T follicular helper cell (primary cell): ENCODE measurements at places on chromosomes 12 and 14.

GRCh38 chr12:132248453-132249167, 80.8 kb downstream of the GALNT9 start:
- DNase-seq: no peak

GRCh38 chr12:112321245-112321644, 61.0 kb downstream of the HECTD4 start:
- DNase-seq: no peak

DNA sequence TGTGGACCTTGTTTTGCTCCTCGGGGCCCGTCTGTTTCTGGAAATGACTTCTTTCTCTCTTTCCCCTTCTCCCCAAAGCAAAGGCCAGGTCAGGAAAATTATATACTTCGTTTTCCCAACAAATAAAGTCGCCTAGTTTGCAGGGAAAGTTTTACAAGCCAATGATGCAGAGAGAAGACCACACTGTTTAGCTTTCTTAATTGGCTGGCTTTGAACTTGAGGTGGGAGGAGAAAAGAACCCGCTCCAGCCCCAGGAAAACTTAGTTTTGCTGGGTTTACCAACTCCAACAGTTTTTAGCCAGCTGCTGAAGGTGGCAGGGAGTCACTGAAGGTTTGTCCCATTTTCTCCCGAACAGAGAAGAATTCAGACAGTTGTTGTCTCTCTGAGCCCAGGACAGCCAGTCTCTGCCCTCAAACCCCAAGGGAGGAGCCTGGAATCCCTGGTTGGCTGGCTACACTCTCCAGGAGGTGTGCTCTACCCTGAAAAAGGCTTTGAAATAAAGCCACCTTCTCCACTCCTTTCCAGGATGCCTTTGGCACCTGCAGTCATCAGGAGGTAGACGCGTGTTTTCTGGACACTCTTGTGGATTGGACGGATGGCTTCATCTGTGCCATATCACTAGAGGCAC, 24.8 kb downstream of the BCL11B start:
- no peak for DNase-seq

- DNase-seq: no peak
Measured at GRCh38 chr12:54654926-54655325, 6.8 kb upstream of the DCD start.

DNA sequence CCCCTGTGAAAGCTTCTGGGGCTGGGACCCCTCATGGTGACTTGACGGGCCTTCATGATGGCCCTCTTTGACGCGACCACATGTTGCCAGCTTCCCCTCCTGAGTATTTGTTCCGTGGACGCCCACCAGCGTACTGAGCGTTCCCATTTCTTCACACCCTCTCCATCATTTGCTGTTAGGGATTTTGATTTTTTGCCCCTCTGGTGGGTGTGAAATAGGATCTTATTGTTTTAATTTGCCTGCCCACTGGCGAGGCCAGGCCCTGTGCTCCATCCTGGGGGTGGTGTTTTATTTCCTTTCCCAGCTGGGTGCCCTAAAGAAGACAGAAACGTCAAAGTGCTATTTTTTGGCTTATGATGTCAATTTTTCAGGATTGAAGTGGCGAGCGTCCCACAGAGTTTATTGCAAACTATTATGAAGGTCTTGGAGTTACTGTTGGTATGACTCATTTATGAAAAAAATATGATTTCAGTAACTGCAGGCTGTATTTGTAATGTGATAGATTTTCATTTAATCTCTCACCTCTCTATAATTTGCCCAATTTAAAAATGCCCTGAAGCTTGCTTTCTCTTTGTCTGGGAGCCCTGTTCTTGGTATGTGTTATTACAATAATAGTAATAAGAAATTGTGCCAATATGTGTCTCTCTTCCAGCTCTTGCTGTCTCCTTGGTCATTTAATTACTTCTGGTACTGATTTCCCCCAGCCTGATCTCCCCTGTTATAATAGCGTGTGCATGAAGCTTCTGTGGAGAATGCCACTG, 99.6 kb downstream of the SLC25A47 start:
- no peak for DNase-seq

GRCh38 chr12:59980476-59980875, 384.6 kb downstream of the SLC16A7 start:
- DNase-seq: no peak

- no peak for DNase-seq
Measured at GRCh38 chr12:112751844-112752243, 39.7 kb upstream of the RPH3A start.

- DNase-seq: no peak
Measured at GRCh38 chr12:100427078-100427477, 46.6 kb upstream of the NR1H4 start.

DNA sequence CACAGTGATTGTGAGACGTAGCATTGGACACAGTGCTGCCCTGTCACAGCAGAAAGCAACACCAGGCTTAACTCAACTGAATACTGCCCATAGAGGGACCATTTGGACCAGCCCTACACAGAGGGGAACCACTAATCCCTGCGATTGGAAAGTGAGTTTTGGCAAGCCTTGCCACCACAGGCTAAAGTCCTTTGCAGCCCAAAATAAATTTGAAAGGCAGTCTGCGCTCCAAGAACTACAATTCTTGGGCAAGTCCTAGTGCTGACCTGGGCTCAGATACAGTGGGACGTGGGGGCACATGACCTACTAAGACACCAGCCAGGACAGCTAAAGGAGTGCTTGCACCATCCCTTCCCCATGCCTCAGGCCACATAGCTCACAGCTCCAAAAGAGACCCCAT, 331.4 kb upstream of the GARIN2 start:
- no peak for DNase-seq

DNA sequence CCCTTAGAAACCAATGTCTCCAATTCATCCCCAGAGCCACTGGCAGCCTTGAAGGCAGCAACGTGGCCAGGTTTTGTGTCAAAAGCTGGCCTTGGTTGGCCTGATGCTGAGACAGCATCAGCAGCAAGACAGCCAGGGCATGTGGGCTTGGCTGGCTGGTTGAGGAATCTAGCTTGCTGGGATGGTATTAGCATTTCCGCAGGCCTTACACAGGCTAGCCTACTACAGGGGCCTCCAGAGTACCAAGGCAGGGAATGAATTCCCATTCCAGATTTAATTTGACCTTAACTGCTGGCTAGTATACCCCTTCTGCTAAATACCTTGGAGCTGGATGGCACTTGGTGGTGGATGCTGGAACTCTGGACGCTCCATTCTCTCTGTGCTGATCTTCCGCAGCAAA, 15.8 kb downstream of the NGDN start:
- no peak for DNase-seq

GRCh38 chr14:79661752-79662151, 549.6 kb downstream of the DIO2 start:
- DNase-seq: no peak

DNA sequence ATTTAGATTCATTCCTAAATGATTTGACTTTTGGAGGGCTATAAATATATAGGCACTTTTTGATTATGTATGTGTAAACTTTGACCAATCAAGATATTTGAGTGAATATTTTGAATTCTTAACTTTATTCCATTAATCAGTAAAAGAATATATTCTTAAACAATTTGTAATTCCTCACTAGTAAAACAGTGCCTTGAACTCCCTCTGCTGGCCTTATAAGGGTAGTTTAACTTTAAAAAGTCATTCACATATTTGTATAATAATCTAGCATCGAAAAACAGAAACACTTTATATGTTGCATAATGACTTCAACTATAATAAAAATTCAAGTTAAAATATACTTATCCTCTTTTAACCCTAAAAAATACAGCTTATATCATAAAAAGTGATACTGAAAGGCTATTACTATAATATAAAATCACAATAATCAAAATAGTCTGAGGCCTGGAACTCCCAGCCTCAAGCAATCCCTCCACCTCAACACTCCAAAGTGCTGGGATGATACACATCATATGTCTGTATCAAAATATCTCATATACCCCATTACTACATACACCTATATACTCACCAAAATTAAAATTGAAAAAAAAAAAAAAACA, 31.2 kb downstream of the CCDC59 start:
- no peak for DNase-seq

- DNase-seq: no peak
Measured at GRCh38 chr12:128929057-128929456, 75.8 kb downstream of the GLT1D1 start.

DNA sequence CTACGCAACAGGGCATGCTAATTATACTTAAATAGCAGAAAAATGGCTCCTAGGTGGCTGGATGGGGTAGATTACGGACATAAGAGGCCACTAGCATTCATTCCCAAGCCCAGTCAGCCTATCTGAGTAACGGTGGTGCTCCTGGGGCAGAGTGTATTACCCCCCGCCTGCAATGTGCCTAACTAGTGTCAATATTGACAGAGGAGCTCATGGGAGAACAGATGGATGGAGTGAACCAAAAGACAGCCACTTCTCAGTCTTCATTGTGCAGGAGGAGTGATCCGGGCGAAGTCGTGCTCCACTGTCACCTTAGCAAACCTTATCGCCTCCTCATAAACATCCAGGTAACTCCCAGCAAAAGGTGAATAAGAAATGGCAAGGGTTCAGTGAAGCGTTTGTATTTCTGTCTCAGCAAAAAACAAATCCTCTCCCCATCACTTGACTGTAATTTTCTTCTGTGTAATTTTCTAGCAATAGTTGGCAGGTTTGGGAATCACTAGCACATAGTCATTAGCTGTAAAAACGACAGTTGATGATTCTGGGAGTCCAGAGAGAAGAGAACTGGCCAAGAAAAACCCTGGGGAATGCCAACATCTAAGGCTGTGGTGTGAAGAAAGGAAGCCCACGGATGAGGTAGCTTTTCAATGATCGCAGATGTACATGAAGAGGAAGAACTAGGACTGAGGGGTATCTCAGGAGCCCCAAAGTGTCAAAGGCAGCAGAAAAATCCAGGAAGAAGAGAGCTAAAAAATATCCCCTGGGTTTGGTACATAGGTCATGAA, 126.6 kb upstream of the BCL2L14 start:
- no peak for DNase-seq

DNA sequence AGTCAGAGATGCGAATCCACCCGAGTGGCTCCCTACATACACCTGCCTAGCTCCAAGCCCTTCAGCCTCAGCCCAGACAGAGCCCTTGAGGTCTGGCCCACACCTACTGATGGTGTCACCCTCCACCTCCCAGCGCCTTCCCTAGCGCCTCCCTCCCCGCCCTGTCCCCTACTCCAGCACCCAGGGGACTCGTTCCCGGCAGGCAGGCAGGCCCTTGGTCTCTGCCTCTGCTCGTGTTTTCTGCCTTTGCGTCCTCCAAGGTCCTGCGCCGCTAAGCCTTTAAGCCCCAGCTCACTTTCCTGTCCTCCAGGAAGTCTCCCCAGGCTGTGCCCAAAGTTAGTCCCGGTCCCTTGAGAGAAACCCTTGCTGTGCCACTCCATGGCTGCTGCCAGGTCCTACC, 12.7 kb downstream of the INF2 start:
- no peak for DNase-seq

- no peak for DNase-seq
Measured at GRCh38 chr14:67571991-67572323, 28.1 kb downstream of the PIGH start.

- no peak for DNase-seq
Measured at GRCh38 chr12:15699886-15700285, 89.3 kb downstream of the EPS8 start.

GRCh38 chr14:94598816-94599655, 13.2 kb upstream of the SERPINA3 start:
- no peak for DNase-seq

DNA sequence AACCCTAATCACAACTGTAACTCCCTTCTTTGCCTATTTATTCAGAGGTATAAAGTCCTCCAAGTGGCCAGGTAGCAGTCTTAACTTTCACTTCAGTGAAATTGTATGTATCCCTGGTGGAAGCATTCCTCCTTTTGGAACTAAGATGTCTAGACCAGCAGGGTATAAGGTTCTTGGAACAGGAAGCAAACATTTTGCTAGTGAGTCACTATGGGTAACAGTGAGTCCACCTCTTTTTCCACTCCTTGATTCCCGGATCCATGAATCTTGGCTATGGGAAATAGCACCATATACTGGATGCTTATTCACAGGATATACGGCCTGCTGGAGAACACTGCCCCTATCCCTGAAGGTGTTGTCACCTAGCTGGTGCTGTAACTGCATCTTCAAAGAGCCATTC, 80.2 kb downstream of the KCNA5 start:
- no peak for DNase-seq

GRCh38 chr14:105939810-105940508, 413.6 kb downstream of the TMEM121 start:
- no peak for DNase-seq

DNA sequence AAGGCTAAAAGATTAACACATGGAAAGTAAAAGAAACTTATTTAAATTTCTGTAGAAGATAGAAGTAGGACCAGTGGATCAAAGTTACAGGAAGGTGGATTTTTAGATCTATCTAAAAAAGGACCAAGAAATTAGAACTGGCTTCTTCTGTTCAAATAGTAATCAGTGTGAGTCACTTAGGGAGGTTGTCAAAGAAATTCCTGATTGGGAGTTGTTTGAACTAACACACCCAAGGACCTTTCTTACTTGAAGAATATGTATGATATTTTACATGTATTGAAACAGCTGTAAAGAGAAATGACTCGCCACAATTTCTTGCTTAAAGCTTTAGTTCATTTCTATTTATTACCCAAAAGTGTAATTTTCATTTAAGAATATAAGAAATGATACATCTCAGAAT, 256.9 kb downstream of the RAD51B start:
- no peak for DNase-seq

GRCh38 chr14:94850309-94851211, 80.6 kb upstream of the GSC start:
- no peak for DNase-seq

GRCh38 chr12:6200256-6201212, at the start of gene CD9:
Gene CD9, plus strand, starts transcription at chr12:6200400. Its CDS starts 100 bp downstream, at chr12:6200500.
- no peak for DNase-seq

GRCh38 chr14:67191768-67192290, 2.6 kb downstream of the GARIN2 start:
- no peak for DNase-seq

- DNase-seq: no peak
Measured at GRCh38 chr14:22488522-22489243, 100.3 kb downstream of the DAD1 start.

GRCh38 chr14:50773632-50774541, 57.1 kb downstream of the NIN start:
- DNase-seq: no peak

DNA sequence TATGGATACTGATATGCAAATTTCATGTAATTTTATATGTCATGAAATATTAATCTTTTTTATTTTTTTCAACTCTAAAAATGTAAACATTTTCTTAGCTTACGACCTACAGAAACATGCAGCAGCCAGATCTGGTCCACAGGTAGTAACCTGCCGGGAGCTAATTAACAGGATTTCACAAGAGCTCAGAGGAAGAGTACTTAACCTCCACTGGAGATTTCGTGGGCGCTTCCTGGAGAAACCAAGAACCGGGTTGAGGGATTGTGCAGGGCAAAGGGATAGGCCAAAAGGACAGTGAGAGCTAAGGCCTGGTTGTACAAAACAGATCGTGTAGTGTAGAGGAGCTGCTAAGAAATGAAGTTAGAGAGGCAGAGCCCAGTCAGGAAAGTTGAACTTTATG, 315.7 kb downstream of the PAWR start:
- DNase-seq: no peak

DNA sequence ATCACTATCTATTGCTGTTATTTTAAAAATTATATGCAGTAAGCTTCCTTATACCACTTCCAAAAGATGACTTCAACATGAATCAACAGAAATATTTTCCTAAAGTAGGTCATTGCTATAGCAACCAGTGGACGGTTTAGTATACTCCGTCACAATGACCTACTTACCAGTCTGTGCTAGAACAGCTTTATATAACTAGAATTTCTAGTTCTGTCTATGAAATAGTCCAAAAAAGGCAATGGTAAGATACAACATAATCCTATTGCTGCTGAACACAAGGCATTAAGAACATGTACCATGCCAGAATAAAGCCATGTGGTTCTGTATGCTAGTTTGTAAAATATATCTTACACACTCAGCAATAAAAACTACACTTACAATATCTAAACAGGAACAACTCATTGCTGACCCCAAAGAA, 40.7 kb upstream of the MTERF2 start:
- DNase-seq: peak; percentile 12
